ENCODE measurements at places on chromosomes 5 and 9.

- DNase-seq = no peak
Measured at GRCh38 chr5:124071039-124071438, 559.1 kb downstream of the CSNK1G3 start.

DNA sequence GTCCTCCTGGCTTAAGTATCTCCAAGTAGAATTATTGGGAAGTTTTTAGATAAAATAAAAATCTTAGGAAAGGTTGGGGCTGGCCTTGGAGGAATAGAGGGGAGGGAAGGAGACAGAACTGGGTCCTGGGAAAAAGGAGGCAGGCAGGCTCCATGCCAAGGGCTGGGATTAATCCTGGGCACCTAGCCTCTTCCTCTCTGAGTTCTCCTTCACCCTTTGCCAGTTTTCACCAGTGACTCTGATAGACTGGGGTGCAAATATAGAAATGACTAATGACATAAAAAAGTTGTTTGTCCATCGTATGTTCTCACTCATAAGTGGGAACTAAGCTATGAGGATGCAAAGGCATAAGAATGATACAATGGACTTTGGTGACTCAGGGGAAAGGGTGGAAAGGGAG lies 81.9 kb downstream of the RMI1 start:
- no peak for DNase-seq

GRCh38 chr5:88502179-88503040 lies 233.8 kb upstream of the TMEM161B start:
- DNase-seq = no peak

DNA sequence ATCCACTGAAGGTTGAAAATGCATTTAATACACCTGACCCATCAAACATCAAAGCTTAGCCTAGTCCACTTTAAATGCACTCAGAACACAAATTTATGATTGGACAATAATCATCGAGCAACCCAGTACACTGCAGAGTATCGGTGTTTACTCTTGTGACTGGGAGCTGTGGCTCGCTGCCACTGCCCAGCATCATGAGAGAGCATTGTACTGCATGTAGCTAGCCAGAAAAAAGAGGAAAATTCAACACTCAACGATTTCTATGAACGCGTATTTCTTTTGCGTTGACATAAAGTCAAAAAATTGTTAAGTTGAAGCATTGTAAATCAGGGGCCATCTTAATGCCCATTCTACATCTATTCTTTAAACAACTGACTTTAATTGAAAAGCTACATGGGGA lies 95.1 kb upstream of the CD180 start:
- no peak for DNase-seq

DNA sequence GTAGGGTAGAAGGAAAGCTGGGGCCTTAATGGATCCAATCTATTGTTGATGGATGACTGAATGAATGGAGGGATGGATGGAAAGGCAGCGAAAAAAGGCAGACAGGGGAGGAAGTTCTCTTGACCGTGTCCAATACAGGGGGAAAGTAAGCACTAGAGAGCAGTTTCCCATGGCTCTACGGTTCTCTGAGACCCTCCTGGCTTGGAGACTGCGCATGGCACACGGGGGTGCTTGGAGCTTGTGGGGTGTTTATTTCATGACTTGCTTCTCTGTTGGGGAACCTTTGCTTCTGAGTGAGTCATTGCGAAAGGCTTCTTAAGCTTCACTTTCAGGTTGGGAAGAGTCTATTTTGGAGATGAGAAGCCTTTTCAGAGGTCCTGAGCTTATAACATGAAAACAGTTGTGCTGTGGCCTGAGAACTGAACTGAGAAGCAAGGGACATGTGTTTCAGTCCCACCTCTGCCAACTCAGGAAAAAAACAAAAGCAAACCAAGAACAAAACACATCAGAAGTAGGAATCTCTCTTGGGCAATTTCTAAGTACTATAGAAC lies 12.8 kb upstream of the TEX48 start:
- DNase-seq = no peak

DNA sequence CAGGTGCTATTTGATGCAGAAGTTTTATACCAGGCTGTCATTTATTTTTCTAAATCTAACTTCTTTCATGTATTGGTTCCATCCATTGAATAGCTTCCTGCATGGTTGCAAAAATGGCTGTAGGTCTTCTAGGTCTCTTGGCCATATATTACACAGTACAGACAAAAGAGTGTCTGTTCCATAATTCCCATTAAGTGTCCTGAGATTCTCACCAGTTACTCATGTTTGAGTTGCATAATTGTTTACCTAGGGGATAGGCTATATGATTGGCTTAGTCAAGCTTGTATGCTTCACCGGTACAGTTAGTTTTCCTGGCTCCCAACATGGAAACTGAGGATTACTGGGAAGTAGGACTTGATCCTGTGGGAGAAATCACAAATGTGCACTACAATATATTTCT lies 399.4 kb upstream of the NUDT12 start:
- DNase-seq = no peak

DNA sequence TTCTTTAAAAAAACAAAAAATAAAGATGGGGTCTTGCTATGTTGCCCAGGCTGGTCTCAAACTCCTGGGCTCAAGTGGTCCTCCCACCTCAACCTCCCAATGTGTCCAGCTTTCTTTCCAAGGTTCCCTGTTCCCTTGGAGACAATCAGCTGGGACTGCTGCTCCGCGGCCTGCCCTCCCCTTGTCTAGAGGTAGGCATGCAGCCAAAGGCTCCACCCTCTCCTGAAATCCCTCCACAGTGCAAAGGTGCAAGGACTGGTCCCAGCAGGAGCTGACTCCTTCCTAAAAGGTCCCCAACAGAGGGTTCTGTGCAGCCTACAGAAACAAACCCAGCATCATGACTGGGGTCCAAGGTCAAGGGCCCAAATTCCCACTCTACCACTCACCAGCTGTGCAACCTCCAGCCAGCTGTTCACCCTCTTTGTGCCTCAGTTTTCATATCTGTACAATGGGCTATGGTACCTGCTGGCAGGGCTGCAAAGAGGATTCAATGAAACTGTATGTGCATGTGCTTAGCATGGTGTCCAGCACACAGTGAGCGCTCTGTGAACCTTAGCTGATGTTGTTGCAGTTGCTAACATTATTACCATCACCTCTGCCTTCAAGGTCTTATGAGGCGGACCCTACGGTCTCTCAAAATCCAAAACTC lies 47.5 kb downstream of the BARX1 start:
- no peak for DNase-seq

- no peak for DNase-seq
Measured at GRCh38 chr5:40124367-40124766, 555.3 kb upstream of the PTGER4 start.

DNA sequence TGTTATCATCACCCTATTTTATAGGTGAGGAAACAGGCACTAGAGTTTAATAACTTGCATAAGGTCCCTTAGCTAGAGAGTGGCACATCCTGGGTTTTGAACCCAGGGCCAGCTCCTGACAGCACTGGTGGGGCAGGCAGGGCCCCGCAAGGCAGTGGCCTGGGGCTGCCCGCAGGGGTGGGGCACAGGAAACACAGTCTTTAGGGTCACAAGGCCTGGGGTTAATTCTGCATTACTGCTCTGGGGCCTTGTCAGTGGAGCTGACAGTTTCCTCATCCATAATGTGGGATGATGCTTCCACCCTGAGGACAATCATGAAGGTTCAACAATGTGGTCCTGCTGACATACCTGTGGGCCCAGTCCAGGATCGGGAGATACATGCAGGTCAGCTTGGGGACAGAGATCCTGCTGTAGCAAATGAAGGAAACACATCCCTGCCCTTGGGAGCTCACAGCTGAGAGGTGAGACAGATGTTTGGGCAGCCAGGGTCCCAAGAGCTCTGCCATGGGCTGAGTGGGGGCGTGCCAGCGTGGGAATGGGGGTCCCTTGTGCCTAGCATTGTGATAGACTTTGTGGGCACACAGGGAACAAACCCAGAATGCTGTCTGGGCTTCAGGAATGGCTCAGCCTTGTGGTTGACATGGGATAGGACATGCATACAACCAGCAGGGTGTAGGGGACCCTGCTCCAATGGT lies 14.7 kb downstream of the FGF18 start:
- DNase-seq = no peak

DNA sequence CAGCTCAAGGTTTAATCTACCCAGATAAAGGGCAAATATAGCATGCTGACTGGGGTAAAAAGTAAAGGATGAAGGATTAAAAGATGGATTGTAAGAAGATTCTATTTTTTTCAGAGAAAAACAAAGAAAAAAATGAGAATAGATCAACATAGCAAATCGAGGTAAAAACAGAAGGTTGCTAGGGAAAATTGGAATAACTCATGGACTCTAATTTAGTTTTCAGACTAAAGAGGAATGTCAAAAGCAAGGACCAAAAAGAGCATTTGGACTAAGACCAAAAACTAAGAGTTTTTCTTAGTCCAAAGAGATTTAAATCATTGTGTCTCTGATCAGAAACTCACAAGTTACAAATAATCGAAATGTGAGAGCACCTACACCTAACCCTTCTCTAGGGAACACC lies 250.7 kb upstream of the PTPRD start:
- no peak for DNase-seq

All from NCI-H510A (cell line).